ENCODE measurements at places on chromosomes 2 and 18.

DNA sequence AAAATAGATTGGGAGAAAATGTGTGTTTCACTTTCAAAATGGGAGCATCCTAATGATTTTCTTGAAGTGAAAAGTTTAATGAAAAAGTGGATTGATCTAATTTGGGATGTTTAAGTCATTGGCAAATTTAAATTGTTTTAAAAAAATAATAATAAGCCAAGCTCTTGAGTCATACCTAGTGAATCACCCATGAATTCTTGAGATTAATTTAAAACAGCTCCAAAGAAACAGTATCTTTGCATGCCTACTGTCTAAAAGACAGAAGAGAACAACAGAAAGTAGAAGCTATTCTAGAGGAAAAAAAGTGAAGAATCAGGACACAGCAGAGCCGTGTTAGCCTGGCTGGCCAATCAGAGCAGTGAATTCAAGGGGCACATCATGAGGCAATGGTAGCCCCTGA lies 7.7 kb downstream of the ACVR1C start:
- DNase-seq: no peak

GRCh38 chr2:75561566-75562512 lies 1.1 kb upstream of the EVA1A start:
- DNase-seq: no peak

- peak; percentile 19 for DNase-seq
These were observed 34.5 kb downstream of the INSIG2 start for GRCh38 chr2:118122594-118123281.

DNA sequence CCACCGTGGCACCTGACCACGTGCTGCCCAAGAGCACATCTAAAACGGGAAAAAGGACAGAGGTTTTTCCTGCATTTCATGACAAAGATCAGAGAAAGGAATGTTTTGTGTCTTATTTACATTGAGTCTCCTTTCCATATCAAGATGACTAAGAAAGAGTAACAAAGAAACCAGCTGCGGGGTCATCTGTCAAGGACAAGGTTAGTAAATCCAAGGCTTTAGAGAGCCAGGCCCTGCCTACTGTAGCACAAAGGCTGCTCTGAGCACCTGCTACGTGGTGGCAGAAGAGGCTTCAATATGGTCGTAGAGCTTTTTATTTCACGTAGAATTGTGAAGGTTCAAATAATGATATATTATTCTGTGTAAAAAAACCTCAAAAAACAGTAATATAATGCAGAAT lies 51.0 kb downstream of the PRELID3A start:
- no peak for DNase-seq

- no peak for DNase-seq
These were observed 254.7 kb downstream of the RAD51AP2 start for GRCh38 chr2:17263570-17263968.

DNA sequence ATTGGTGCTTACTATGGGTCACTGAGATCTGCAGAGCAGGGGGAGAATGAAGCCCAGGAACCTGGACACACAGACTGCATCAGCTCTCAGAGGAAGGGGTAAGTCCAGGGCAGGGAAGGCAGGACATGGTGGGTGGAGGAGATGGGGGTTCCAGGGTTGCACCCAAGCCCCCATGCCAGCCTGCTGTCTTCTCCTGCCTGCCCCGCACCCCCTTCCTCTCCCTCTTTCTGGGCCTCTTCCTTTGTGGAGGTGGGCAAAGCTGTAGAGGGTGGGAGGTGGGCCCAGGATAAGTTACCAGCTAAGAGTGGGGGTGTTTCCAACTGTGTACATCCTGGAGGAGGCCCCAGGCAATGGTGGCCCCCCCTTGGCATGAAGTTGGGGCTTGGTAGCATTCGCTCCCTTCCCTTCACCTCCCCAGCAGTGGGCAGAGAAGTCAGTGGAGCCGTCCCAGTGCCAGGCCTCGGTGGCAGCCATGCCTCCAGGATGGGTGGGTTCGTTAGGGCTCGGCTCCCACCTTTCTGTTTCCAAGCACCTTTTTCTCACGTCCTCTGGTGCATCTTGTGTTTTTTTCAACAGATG lies 132.2 kb downstream of the CLIP4 start:
- no peak for DNase-seq

GRCh38 chr2:200618590-200619021 lies 32.8 kb downstream of the AOX1 start:
- DNase-seq: peak; percentile 58

- no peak for DNase-seq
These were observed 268.7 kb downstream of the GLI2 start for GRCh38 chr2:121004359-121004758.

DNA sequence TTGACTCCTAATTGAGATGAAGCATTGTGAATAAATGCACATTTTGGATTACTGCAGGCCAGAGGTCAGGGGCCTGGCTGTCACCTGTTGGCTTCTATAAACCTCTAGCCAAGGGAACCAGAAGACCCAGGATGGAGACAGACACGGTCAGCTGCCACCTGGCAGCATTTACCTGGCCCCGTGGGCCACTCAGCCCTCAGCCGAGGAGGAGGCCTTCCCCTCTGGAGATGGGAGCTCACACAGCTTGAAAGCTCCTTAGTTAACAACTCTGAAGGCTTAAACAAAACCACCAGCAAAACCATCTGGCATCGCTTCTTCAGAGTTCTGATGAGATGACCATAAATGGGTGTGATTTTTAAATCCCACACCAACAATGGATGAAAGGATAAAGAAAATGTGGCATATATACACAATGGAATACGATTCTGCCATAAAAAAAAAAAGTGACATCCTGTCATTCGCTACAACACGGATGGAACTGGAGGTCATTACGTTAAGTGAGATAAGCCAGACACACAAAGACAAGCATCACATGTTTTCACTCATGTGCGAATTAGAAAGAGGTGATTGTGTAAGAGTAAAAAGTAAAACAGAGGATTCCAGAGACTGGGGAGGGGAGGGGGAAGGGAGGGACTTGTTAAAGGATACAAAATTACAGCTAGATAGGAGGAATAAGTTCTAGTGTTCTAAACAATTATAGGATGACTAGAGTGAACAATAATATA lies 218.4 kb downstream of the TMEM163 start:
- DNase-seq: peak; percentile 63

- DNase-seq: no peak
These were observed 223.5 kb downstream of the PIK3C3 start for GRCh38 chr18:42178376-42179080.

DNA sequence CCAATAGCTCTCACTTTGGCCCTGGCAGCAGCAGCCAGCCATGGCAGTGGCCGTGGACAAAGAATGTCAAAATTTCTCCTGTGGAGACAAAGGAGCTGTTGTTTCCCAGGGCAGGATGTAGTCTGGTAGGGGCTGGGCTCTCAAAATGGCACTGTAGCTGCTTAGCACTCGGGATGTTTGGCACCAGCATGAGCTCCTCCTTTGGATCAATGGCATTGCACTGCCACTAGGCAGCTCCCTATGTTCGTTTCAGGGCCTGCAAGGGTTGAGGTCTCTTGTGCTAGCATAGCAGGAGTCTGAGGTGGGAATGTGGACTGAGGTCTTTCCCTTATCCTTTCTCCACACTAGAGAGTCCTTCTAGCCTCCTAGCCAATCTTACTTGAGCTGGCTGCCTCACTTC lies 948.8 kb upstream of the FAM98A start:
- no peak for DNase-seq

GRCh38 chr18:13366541-13366940 lies 148.0 kb downstream of the LDLRAD4 start:
- no peak for DNase-seq

DNA sequence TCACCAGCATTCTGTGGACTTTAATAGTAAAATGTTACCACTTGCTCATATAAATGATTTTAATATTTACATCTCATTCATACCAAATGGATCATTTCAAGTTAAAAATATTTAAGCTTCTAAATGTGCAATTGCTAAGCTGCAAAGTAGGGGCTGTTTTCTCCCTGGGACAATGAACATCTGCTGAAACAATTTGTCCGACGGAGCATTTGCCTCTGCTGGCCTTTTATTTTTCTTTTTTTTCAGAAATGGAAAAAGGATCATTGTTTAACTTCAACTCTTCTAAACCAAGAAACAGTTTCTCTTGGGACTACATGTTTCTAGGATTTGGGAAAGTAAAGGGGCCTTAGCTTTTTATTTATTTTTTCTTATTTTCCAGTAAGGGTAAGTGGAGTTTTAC lies 43.8 kb upstream of the ITPRID2 start:
- no peak for DNase-seq

GRCh38 chr18:58224425-58224750 lies 180.4 kb downstream of the NEDD4L start:
- DNase-seq: no peak

DNA sequence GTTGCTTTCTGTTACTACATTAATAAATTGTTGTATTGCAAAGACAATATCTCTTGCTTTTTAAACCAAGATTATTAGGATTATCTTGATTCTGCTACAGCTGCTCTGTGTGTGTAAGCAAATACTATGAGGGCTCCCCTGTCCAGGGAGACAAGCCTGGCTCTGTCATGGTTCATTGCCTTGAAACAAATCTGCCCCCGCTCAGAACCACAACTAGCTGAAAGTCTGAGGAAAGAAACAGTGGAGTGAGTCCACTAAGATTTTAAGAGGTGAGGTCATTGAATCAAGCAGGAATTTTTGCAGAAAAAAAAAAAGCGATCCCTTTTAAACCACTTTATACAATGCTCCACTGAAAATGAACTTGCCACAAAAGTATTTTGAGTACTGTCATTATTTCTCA lies 30.8 kb upstream of the LRRTM4 start:
- DNase-seq: no peak

DNA sequence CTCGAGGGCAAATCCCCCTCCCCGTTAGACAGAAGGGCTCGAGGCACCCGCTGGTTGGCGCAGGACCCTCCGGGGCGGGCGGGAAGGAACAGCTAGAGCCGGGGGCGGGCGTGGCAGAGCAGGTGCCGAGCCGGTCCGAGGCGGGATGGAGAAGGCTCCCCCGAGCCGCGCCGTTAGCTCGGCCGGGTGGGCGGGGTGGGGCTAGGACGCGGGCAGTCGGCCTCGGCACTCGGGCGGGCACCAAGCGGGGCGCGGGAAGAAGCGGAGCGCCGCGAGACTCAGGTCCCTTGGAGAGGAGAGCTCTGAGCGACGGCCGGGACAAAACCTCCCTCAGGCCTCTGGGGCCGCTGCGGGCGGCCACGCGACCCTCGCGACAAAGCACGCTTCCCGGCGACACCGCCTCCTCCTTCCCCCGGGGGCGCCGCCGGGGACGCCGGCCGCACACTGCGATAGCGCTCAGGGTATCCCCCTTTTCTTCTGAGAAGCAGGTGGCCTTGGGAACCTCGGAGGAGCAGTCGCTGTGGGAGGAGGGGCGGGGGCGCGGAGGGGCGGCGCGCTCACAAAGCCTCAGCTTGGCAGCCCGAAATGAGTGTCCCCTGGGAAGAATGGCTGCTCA lies 721 bp downstream of the FHOD3 start:
- DNase-seq: no peak

- DNase-seq: peak; percentile 59
These were observed 92.7 kb downstream of the PIK3C3 start for GRCh38 chr18:42047721-42048120.

- no peak for DNase-seq
These were observed 70.2 kb upstream of the LYPD1 start for GRCh38 chr2:132740081-132740720.

- no peak for DNase-seq
These were observed 185.5 kb upstream of the DOK6 start for GRCh38 chr18:69215161-69215560.

DNA sequence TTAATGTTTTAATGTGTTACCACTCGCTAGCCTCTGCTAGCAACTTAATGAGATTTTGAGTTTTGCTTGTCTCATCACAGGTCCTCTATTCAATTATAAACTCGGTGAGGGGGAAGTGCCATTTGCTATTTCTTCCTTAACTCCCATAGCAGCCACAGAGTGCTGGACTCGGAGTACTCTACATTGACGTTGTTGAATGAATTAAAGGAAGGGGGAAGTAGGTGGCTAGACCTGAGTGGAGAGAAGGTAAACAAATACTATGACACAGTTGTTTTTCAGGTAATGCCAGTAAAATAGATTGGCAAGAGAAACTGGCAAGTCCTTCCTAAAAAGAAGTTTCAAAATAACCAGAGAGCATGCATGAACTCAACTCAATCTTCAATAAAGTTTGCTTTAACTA lies 339.3 kb downstream of the HRH4 start:
- no peak for DNase-seq

DNA sequence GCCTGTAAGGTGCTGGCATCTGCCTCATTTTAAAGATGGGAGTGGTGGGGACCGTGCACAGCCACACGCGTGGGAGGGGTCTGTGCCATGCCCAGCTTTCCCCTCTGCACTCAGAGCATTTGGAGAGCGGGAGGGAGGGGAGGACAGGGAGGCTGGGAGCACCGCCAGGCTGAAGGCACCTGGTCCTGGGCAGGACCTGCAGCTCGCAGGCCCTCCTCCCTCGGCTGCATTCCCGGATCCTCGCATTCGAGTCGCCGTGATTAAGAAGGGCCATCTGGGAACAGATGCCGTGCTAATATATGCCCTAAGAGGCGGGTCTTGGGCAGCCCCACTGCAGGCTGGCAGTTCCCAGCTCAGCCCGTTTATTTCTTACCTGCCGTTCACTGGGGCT lies 84.0 kb downstream of the PTGR3 start:
- DNase-seq: no peak

DNA sequence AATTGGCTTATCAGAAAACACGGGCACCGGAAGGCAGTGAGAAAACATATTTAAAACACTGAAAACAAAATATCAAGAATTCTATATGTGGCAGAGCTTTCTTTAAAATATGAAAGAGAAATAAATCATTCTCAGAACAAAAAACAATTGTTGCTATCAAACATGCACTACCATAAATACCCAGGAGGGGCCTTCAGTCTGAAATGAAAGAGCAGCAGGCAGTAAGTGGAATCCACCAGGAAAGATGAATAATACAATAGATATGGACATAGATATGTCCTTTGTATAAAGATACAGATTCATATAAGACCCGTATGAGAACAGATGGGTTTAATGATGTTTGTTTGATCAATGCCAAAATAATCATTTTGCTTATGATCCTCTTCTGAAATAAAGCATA lies 142.0 kb downstream of the TMEM18 start:
- DNase-seq: no peak

DNA sequence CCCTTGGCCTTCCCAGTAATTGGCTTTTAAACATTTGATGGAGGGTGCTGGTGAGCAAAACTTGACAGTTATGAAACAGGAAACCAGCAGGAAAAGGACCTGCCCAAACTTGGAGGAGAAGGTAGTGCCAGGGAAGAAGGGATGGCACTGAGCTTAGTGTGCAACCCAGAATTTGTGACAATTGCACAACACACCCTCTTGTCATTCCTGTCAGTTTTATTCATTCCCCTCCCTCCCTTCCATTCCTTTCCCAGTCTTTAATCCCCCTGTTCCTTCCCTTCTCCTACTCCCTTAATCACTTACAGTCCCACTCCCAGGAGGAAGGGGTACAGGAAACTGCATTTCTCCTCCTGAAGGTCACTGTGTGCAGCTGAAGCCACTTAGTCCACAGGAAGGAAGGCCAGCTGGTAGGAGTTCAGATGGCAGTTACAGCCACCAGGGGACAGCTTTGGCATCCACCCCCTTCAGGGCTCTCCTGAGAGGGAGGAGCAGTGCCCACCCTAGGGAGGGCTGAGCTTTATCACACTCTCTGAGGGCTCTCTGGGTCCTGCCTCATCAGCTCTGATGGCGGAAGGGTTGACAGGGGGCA lies 24.0 kb upstream of the SIGLEC15 start:
- DNase-seq: no peak

- DNase-seq: no peak
These were observed 294.3 kb upstream of the SLC8A1 start for GRCh38 chr2:40746191-40746590.
